NAMALWA (cell line): ENCODE measurements at places on chromosomes 4 and X.

GRCh38 chr4:24433515-24434214, 150.7 kb downstream of the DHX15 start:
- DNase-seq: no peak

DNA sequence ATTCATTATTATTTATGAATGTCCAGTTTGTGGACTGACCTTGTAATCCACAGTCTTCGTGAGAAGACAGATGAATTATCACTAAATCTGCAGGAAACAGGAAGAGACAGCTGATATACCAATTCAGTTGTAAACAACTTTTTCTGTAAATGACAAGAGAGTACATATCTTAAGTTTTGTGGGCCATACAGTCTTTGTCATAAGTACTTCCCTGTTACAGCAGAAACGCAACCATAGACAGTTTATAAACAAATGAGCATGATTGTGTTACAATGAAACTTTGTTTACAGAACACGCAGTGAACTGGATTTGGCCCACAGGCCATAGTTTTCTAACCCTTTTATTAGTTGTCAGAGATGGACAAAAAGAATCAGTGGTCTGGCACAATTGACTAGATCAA, 443.4 kb downstream of the PDGFC start:
- DNase-seq: no peak

GRCh38 chr4:7326693-7327340, 107.9 kb downstream of the PSAPL1 start:
- DNase-seq: no peak

GRCh38 chr4:8690216-8691150, 97.9 kb downstream of the CPZ start:
- no peak for DNase-seq

DNA sequence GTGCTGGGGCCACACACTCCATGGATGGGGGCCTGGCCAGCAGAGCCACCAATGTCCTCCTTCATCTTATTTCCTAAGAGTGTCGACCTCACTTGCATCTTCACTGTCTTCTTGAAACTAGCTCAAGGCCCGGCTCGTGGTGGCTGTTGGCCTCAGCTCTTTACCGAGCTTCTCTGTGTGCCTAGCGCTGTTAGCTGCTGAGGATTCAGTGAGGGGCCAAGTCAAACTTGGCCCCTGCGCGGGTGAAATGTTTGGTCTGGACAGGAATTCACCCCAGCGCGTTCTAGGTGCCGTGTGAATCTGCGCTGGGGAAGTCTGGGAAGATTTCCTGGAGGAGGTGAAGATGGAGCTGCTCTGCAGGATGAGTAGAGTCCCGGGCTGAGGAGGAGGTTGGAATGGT, 8.5 kb downstream of the SORCS2 start:
- DNase-seq: no peak
